ENCODE measurements at places on chromosomes 1 and 21. TPM values are rescaled to one million over a fixed set of nuclear protein-coding genes. Genes with fewer than 3 reads are reported as not detected.

Gene FCER1G
- 0.17 TPM for total RNA-seq

Gene GFI1
- under 0.01 TPM for total RNA-seq

Gene AXDND1
- 0.17 TPM for total RNA-seq

Gene RAB3B
- 2.2 TPM for total RNA-seq

Gene MPZ
- total RNA-seq: 1.7 TPM

Gene OXCT2
- total RNA-seq: 6.5 TPM

Gene NECTIN4
- 0.34 TPM for total RNA-seq

Gene OR2M4
- total RNA-seq: not detected

Gene RGS4
- total RNA-seq: 1.2 TPM

Gene CLCNKB
- not detected for total RNA-seq

Gene TEX50
- total RNA-seq: not detected

Gene AMY2B
- total RNA-seq: 2.9 TPM

Gene HSD3B1
- total RNA-seq: not detected

Gene PTPRF
- total RNA-seq: 56.3 TPM

Gene BCAR3
- total RNA-seq: 36.1 TPM

Gene C4BPB
- 0.65 TPM for total RNA-seq

Gene BEST4
- not detected for total RNA-seq

Gene AMY2A
- total RNA-seq: not detected

Gene PAQR6
- 0.33 TPM for total RNA-seq

Gene TRIM45
- 1.3 TPM for total RNA-seq

Gene SMIM11
- total RNA-seq: 1.2 TPM
